AG04449 (cell line): ENCODE measurements at places on chromosomes 5 and 9.

GRCh38 chr5:31832966-31833365 lies 194.0 kb downstream of the PDZD2 start:
- no peak for DNase-seq

GRCh38 chr5:64074533-64074932 lies 91.1 kb upstream of the RNF180 start:
- no peak for DNase-seq

DNA sequence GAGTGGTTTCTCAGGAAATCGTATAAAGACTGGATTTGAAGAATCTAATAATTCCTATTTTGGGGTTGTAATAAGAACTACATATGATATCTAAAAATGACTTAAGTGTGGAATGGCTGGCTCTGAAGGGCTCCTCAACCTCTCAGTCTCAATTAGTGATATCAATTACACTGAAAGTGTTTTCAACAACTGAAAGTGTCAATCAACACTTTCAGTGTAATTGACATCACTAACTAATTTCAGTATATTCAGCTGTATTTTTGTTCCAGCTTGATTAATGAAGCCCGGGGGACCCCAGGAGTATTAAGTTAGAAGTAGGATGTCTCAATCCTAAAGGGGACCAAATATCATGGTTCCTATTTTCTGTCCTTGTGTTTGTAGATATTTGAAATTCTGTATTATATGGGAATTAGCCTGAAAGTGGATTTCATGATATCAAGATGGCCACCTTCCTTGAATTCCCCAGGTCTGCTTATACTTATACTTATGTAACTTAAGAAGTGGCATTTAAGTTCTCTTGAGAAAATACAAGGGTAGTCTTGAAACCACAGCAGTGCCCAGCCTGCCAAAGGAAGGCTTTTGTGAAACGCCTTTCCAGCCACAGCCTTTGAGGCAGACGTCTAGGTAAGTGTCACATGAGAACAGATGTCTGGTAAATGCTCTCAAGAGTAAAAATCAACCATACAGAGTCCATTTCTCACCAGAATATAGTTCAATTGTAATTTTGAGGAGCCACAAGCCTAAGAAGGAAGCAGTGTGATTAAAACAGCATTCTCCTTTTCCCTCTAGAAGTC lies 4.6 kb downstream of the BASP1 start:
- DNase-seq: no peak

- DNase-seq: no peak
These were observed 176.6 kb downstream of the CACNA1B start for GRCh38 chr9:138053996-138054752.

- DNase-seq: no peak
These were observed 133.2 kb downstream of the MTX3 start for GRCh38 chr5:79857714-79858409.

GRCh38 chr9:107131108-107131799 lies 151.8 kb upstream of the RAD23B start:
- DNase-seq: no peak

DNA sequence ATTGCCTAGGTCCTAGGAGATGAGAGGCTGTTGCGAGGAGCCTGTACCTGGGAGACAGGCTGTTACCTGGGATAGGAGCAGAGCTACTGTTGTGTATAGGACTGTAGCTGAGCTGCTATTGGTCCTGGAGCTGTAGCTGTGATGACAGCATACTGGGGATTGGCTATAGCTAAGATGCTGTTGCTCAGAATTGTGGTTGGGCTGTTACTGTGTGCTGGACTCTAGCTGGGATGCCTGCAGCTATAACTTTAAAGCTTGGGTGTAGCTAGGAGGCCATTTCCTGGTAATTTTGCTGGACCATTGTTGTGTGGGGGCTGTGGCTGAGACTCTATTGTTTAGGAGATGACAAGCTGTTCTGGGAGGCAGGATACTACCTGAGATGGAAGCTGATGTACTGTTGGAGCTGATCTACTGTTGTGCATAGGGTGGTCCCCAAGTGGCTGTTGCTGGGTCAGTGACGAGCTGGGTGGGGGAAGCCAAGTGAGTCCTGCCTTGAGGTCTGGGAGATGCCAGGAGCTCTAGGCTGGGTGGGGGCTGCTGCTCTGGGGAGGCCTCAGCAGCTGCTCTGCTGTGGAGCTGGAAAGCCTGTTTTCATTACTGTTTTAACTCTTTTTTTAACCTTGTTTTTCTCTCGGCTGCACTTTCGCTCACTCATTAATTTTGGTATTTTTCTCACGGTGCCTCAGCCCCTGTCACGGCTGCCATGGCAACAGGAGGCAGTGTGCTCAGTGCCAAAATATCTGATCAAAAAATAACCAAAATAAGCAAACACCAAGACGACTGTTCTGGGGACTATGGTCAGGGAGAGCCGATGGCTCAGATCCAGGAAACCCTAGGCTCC lies 3.0 kb upstream of the PCDH1 start:
- no peak for DNase-seq

DNA sequence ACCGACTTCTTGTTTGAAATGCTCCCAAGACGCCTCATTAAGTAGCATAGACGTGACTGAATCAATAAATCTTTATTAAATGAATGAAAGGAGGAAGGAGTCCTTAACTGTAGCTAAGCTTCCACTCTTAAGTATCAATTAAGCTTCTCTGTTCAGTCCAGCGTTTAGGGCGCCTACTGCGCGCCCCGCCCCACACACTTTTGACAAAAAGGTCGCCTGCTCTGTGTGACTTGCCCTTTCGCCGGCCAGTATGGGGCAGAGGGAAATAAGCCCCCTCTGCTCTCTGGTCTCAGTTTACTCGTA lies 662 bp upstream of the DOLPP1 start:
- no peak for DNase-seq

GRCh38 chr9:37410354-37410861 lies 12.1 kb upstream of the GRHPR start:
- DNase-seq: no peak

- no peak for DNase-seq
These were observed 1.1 kb upstream of the MAN2A1 start for GRCh38 chr5:109688630-109688969.

- no peak for DNase-seq
These were observed 83.9 kb downstream of the TRPM3 start for GRCh38 chr9:71037521-71037920.

GRCh38 chr5:94700592-94700991 lies 82.1 kb downstream of the SLF1 start:
- DNase-seq: no peak

DNA sequence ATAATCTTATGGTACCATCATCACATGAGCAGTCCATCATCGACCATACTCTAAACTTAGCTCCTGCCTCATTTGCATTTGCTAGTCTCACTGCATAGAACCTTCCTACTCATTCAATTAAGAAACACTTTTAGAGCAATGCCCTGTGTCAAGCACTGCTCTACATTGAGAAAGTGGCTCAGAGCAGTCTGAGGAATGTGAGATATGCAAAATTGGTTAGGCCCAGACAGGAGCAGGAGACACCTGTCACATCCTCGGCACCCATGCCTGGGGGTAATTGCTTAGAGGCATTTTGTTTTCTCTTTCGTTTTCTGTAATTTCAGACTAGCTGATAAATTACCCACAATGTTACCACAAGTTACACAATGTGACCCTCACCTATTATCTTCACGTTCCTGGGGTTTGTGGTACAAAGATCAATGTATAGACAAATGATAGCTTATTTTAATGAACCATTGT lies 4.9 kb upstream of the RARS1 start:
- no peak for DNase-seq

GRCh38 chr5:73709536-73710129 lies 83.6 kb downstream of the ARHGEF28 start:
- DNase-seq: no peak

DNA sequence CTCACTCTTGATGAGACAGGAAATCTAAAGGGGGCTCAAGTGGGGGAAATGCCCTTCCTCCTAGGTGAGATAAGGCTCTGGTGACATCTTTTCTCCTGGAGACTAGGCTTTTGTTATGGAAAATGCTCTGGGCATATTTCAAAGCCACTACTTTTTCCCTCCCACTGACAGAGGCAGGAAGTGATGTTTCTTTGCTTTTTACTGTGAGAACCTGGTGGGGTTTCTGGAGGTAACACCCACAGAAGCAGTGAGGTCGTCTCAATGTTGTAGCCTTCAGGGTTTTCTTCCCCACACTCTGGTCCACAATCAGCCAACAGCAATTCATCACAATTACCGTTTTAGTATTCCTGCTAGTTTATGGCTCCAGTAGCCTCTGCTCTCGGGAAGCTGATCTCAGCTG lies 41.4 kb upstream of the FAM240B start:
- no peak for DNase-seq

GRCh38 chr5:472076-472655 lies 29.2 kb downstream of the EXOC3 start:
- no peak for DNase-seq

GRCh38 chr5:134504629-134505300 lies 20.7 kb upstream of the JADE2 start:
- no peak for DNase-seq

GRCh38 chr5:107040907-107041306 lies 629.8 kb downstream of the EFNA5 start:
- no peak for DNase-seq

DNA sequence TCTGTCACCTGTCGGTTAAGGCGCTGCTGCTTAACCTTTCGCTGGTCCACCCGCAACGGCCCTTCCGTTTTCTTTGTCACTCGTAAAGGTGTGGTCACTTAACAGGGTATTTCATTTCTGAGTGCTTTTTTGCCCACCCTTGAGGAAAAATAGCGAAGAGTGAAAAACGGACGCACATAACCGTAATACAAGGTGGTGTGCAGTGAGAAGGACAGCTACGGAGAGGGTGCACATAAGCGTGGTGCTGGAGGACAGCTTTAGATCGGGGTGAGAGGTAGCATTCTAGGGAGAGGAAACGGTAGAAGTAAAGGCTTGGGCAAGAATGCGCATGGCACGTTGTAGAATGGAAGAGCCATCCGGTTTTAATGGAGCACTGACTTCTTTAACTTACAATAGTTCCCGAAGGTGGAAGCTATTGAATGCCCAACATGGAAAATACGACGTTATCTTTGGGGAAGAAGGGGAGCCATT lies 761 bp downstream of the CCT5 start:
- no peak for DNase-seq

DNA sequence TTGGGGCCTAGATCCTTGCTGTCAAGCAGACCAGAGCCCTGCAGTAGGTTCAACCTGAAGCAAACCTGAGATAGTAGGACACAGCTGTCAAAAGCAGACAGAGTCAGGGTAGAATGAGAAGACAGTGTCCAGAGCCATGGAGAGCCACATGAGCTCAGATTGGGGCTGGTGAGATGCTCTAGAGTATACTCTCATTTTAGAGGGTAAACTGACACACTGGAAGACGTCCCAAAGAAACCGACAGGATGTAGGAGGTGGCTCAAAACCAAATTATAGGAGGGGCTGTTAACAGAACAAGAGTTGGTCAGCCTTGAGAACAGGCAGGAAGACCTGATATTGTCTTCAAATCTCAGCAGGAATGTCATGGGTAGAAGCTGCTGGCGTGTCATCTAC lies 11.5 kb downstream of the CCDC69 start:
- no peak for DNase-seq

GRCh38 chr5:149794041-149794440 lies 63.9 kb downstream of the PPARGC1B start:
- DNase-seq: no peak

- no peak for DNase-seq
These were observed 17.6 kb downstream of the FAM169A start for GRCh38 chr5:74848553-74849025.

GRCh38 chr9:122444041-122444733 lies 33.5 kb downstream of the OR1J1 start:
- no peak for DNase-seq

DNA sequence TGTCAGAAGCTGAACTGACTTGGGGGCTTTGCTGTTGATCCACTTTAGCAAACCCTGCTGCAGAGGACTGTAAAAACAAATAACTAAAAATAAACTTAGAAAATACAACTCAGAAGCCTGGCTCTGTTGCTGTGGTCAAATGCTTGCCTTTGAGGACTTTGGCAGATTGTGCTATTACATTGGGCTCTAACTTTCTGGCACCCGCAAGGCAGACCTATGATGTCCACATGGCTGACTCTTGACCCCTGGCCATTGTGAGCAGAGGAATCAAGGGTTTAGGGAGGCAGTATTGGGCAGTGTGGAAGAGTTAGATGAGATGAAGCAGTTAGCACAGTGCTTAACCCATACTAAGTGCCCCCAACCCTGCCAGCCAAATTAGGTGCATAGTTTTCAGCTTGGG lies 34.0 kb downstream of the OTULIN start:
- no peak for DNase-seq

- DNase-seq: no peak
These were observed 1.6 kb downstream of the MED27 start for GRCh38 chr9:132077881-132078698.

DNA sequence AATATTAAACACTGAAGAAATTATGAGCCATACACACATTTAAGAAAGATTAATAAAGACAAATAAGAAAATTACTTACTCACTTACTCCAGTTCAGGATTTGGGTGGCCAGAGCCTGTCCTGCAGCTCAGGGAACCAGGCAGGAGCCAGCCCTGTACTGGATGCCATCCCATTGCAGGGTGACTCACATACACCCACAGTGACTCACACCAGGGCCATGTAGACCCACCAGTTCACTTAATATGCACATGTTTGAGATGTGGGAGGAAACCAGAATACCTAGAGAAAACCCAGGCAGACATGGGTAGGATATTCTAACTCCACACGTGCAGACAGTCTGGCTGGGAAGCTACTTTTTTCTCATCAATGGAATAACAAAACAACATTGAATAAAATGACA lies 49.6 kb upstream of the ADRB2 start:
- DNase-seq: peak; percentile 34

- DNase-seq: no peak
These were observed 615 bp downstream of the PSMD5 start for GRCh38 chr9:120841930-120842684.

GRCh38 chr5:39624268-39624886 lies 199.6 kb upstream of the DAB2 start:
- DNase-seq: no peak

DNA sequence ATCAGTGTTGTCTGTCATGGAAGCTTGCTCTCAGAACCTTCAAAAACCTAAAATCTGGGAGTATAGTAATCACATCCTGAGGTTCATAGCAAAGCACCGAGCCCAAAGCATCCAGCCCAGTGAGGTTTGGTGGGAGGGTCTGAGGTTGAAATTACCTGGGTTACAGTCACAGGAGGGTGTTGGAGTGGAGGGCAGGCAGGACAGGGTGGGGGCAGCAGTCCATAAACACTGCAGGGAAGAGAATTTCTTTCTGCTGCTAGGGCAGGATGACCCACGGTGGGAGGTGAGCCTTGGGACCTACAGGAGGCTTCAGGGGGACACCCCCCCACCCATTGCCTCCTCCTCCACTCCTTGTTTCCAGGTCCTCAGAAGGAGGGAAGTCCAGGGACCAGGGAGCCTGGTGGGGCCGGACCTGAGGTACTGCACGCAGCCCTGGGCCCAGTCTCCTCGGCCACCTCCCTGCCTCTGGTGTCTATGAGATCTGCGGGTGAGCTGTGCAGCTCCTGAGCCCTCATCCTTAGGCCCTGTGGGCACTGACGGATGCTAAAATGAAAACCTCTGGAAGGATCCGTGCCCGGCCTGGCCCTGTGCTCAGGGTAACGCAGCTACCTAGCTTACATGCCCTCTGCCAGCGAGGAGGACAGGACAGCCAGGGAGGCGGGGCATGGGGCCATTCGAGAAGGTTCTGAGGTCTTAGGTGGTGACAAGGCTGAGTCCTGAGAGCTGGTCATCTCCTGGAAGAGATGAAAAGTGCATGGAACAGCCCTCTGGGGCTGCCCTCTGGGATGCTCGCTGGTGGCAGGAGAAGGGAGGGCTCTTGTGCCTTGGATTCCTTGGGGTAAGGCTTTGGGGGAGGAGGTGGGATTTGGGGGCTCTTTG lies 1.8 kb upstream of the ADCY2 start:
- DNase-seq: no peak

- no peak for DNase-seq
These were observed 7.7 kb downstream of the RALGDS start for GRCh38 chr9:133113163-133113948.

GRCh38 chr5:181217111-181217802 lies 5.8 kb upstream of the TRIM41 start:
- DNase-seq: no peak
